ENCODE measurements at places on chromosomes 4 and X.

GRCh38 chr4:182873726-182874125, 43.5 kb downstream of the DCTD start:
- DNase-seq: no peak

- DNase-seq: peak; percentile 43
These were observed 145.8 kb upstream of the ATP6AP2 start for GRCh38 chrX:40434947-40435346.

- no peak for DNase-seq
These were observed 37.1 kb upstream of the HERC6 start for GRCh38 chr4:88341227-88342192.

GRCh38 chr4:36385951-36386571, 104.6 kb downstream of the DTHD1 start:
- no peak for DNase-seq

DNA sequence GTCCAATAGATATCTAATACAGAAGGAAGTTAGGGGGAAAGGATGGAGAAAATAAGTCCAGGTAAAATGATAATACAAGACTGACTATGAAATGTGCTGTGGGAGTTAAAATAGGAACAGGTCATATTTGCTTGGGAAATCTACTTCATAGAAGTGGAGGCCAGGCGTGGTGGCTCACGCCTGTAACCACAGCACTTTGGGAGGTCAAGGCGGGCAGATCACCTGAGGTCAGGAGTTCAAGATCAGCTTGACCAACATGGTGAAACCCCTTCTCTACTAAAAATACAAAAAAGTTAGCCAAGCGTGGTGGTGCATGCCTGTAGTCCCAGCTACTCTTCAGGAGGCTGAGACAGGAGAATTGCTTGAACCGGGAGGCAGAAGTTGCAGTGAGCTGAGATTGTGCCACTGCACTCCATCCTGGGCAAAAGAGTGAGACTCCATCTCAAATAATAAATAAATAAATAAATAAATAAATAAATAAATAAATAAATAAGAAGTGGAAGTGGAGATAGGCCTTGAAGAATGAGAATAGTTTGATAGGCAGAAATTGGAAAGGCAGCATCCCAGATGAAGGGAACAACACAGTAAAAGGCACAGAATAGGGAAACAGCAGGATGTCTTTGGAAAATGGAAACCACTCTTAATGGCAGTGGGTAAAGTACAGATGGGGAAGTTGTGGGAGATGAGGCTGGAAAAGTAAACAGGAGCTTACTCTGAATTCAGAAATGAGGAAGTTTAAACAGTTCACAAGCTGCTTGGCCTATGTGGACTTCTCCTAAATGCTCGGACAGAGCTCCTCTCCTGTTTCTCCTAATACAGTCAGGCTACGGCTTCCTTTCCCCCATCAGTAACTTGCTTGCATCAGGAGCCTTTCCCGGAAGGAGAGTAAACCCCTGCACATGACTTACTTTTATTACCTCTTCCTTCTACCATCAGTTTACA, 15.1 kb upstream of the GK start:
- no peak for DNase-seq

GRCh38 chrX:65537229-65537628, 2.6 kb upstream of the LAS1L start:
- no peak for DNase-seq

GRCh38 chr4:159284733-159285132, 181.9 kb downstream of the RAPGEF2 start:
- no peak for DNase-seq

- no peak for DNase-seq
These were observed 177.3 kb upstream of the DKK2 start for GRCh38 chr4:107213410-107213809.

DNA sequence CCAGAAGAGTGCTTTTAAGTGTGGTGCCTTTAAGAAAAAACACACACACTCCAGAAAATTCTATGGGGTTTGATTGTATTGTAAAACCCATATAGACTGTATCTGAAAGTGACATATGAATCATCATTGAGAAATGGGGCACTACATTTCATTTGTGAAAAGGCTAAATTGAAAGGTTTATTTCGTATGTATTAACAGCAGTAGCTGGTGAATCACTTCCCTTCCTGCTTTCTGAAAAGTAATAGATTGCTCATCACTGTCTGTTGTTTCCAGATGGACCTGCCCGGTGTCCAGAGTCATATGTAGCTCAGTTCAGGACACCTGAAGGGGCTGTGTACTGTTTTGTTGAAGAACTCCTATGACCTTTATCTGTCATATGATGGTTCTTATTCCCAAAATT, 28.1 kb upstream of the HPRT1 start:
- DNase-seq: no peak

DNA sequence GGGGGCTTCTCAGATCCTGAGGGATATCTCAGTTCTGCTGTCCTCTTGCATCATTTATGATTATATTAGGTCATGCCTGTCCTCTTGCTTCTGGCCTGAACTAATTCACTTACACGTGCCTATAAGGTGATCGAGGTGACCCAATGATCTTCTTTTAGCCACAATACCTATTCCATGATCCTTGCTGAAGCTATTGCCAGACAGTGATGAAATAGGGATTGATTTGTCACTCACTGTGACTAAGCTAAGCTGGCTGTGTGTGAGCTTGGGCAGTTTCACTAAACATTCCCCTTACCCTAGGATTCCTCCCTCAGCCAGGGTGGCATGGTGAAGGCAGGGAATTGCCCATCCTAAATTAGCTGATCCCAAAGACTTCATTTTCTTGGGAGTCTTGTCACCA, 19.0 kb downstream of the HADH start:
- DNase-seq: no peak

DNA sequence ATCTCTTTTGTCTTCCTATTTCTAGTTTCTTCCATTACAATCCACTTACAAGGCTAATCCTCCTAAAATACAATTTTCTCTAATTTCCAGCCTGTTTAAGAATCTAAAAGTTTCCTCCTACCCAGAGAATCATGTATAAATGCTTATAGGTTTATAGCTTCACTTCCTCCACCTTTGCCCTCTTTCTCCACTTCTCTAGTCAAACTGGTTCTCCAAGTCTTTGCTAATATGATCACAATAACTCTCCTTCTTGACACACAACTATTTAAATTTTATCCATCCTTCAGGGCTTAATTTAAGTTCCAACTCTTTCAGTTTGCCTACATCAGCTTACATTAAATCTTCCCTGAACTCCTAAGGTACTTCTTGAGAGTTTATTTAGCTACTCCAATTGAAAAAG, 69.2 kb downstream of the RPS6KA6 start:
- no peak for DNase-seq

GRCh38 chrX:143683486-143683885, 37.1 kb downstream of the SPANXN2 start:
- DNase-seq: no peak

DNA sequence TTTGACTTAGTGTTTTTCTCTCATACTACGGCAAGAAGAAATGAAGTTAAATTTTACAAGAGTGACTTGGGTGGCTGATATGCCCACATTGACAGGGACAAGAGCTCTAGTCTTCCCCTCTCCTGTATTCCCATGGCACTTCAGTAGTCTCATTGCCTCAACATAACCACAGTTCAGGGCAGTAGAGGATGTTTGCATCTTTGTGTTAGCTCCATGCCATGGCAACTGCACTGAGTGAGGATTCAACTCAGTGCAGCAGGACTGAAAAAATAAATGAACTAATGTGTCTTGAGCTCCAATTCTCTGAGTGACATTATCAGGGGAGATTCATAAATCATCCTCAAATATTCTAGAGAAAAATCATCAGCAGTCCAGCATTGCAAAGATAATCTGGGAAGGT, 78.8 kb downstream of the TET2 start:
- DNase-seq: no peak

- no peak for DNase-seq
These were observed 54.0 kb downstream of the TBCK start for GRCh38 chr4:106261980-106262379.

DNA sequence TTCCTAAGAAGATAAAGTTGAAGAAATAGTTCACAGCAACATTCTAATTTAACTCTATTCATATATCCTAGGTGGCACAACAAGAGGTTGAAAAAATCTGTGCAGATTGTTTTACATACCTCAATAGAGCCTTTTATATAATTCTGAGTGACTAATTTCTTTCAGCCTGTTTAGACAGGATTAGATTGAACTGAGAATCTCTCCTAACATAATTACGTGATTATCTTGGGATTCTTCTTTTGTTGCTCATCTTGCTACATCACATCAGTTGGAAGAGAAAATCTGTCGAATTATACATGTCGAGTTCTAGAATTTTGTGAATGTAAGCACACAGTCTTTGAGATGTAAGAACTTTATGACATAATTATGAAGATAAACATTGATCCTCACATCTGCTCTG, 1873.7 kb upstream of the IGFBP7 start:
- no peak for DNase-seq

- no peak for DNase-seq
These were observed 77.9 kb upstream of the AFF2 start for GRCh38 chrX:148422526-148422925.

DNA sequence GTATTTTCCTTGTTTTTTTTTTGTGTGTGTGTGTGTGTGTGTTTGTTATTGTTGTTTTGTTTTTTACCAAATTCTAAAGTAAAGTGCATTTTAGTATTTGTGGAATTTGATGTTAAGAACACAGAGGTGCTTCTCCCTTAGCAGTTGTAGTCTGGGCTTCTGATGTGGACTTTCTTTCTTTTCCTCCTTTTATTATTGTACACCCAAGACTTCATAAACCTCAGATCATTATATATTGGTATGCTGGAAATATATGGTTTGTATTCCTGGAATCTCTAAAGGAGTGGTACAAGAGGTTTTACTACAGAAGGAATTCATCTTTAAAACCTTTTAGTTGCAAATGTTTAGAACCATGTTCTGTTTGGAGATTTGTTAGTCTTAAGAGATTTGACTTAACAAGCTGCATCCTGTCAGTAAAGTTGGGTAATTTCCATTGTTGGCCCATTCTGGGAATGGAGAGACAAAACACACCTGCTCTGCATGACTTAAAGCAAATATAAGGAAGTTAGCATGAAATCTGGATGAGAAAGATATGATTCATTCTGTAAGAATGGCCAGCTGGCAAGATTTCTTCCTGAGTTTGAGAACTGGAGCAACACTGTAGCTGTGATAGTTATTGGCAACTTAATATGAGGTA, 64.0 kb downstream of the SMAD1 start:
- DNase-seq: no peak

DNA sequence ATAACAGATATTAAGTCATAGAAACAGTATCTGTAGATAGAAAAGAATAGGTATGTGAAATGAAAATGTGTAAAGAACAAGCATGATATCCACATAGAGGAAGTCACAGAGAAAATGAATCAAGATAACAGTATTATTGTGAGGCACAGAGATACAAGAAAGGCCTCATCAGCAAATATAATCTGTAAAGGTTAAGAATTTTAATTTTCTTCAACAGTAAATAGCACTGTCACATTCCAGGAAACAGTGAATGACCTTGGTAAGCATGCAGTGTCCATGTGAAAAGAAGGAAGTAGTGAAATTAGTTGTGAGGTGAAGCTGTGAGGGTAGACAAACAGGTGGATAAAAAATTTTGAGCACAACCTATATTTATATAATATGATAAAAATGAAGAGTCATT, 39.5 kb upstream of the NDST4 start:
- DNase-seq: no peak

- no peak for DNase-seq
These were observed 144.6 kb downstream of the TBL1X start for GRCh38 chrX:9609499-9609898.

GRCh38 chr4:99885063-99885664, 9.1 kb downstream of the LAMTOR3 start:
- peak; percentile 58 for DNase-seq

DNA sequence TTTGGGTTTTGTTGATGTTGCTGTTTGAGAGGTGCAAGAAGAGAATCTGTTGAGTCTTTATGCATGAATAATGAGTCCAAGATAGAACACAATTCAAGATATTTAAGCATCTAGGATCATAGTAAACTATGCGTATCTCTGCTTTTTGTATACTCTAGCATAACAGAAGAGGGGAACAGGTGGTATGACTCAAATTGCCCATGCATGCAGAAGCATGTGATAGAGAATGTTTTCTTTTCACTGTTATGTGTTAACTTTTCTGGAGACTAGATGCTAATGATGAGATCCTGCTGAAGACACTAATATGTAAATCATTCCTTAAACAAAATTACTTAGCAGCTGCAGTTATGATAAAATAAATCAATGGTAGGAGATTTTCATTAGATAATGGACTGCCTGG, 165.3 kb upstream of the FTHL17 start:
- DNase-seq: no peak

- no peak for DNase-seq
These were observed 253.8 kb downstream of the DHX15 start for GRCh38 chr4:24330573-24330972.

GRCh38 chrX:102765217-102765616, 44.7 kb downstream of the GPRASP3 start:
- peak; percentile 35 for DNase-seq

- peak; percentile 86 for DNase-seq
These were observed at the start of gene BEX1 for GRCh38 chrX:103063918-103064434. TSS of gene BEX1 (minus strand) at chrX:103064171. CDS start at chrX:103063274, 897 bp downstream.

DNA sequence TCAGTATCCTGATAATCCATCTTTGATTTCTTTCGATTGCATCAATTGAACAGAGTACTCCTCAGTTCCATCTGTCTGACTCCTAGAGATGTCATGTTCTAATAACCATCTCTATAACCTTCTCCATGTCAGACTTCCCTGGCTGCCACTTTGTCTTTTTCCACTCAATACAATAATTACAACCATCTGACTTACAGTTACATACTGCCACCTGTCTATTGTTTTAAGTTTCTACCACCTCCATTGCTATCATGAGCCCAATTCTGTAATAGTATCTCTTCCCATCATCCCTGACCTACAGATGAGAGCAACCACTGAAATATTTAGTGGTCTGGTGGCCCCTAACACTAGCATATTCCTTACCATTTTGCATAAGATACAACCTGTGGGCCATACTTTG, 439.2 kb upstream of the FAM47C start:
- DNase-seq: no peak

DNA sequence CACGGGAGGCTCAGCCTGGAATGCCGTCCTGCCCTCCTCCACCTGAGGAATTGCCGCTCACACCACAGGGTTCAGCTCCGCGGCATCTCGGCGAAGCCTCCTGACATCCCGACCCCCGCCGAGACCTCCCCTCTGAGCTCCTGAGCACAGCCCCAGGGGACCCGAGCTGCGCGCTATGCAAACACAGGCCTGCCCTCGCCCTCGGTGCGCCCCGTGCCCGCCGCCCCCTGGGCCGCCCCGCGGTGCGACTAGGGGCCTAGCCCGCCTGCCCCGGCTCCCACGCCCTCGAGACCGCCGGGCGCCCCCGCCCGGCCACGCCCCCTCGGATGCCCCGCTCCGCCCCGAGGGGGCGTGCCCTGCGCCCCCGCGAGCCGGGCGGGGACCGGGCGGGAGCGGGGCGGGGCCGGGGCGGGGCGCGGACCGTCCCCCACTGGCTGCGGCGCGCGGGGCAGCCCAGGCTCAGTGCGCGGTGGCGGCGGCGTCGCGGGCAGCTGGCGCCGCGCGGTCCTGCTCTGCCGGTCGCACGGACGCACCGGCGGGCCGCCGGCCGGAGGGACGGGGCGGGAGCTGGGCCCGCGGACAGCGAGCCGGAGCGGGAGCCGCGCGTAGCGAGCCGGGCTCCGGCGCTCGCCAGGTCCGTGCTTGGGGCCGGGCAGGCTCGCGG, at the start of gene FGFR3:
TSS of gene FGFR3 (plus strand) at position 462 of the 664 bp plus-strand sequence. CDS start 642 bp downstream, outside the sequence.
- peak; percentile 49 for DNase-seq

- DNase-seq: no peak
These were observed 162.0 kb upstream of the EOLA2 start for GRCh38 chrX:150100261-150100660.

All from NCI-H446 (cell line).